Fibroblast of skin of right biceps (primary cell): ENCODE measurements at places on chromosomes 2 and 18.

GRCh38 chr18:48583573-48583972, 44.7 kb downstream of the CTIF start:
- no peak for DNase-seq

DNA sequence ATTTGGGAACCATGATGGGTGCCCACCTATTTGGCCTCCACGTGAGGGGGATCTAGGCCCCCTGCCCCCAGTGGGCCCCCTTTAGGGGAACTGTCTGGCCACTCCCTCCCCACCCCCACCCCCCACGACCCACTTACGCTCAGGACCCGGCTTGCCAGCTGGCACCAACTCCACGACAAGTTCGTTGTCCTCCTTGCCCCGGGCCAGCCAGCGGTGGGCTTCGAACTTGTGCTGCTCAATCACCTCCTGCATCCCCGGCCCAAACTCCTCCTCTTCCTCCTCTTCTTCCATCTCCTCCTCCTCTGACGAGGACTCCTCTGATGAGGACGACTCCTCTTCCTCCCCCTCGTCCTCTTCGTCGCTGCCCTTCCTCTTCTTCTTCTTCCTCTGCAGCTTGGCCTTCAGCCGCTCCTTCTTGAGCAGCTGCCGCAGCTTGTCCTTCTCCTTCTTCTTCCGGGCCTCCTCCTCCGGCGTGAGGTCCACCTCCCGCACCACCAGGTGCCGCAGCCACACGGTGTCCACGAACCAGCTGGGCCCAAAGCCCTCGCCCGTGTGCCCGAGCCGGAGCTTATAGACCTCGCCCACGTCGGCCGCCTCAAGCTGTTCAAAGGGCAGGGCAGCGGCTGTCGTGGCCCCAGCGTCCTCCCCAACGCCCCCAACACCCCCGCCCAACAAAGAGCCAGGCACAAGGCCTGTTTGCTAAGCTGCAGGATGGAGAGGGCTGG, 96.9 kb downstream of the LOXHD1 start:
- DNase-seq, result no peak

- DNase-seq, result no peak
Observed at GRCh38 chr18:22330508-22330907, 87.2 kb downstream of the CTAGE1 start.

- DNase-seq, result peak; percentile 49
Observed at GRCh38 chr2:189285349-189285748, 105.8 kb upstream of the COL5A2 start.

DNA sequence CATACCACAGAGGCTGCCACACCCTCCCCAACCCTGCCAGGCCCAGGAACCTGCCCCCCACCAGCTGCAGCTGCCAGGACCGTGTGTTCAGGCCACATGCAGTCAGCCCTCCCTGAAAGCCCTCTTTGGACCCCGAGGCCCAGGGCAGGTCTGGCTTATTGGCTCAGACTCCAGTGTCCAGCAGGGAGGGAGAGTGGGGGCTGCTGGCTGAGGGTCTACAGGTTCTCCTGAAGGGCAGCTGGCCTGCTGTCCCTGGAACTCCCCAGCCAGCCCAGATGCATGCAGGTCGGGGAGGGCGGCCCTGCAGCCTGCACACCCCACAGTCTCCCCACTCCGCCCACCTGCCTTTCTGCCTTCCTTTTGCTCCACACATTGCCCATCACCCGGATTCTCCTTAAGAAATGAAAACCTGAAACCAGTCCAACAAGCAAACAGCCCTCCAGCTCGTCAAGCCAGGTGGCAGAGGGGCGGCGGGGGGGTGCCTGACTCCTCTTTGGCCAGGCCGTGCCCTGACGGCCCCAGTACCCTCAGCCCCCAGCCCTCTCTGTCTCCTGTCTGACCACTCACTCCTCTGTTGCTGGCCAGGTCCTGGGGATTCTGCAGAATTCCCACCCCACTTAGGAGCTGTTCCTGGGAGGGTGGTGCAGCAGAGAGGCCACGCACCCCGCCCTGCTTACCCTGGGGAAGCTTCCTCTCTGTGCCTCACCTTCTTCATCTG, 18.0 kb downstream of the GPR35 start:
- DNase-seq, result no peak

GRCh38 chr2:96913398-96914202, 43.7 kb upstream of the SEMA4C start:
- DNase-seq, result no peak

DNA sequence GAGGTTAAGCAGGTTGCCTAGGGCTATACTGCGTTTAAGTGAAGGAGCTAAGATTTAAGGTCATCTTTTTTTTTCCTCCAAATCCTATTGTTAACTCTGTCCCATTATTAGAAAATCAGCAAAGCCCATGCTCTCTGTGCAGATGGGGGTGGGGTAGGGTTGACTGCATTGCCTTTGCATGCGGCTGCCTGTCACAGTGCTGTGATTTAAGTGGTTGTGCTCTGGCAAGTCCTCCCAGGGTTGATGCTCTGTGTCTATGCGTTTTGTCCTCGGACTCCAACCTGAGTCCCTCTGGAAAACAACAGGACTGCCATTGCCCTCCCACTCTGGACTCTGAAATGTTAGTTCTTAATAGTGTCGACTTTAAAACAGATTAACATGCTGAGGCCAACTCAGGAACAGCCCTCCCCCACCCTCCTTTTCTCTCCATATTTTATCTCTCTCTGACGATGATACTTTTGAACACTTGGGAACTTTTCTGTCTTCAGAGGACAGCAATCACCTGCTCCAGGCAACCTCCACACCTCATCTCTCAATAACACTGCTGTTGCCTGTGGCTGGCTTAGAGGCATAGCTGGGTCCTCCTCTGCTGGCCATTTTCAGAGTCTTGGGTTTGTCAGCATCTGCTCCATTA, 5.8 kb downstream of the FHOD3 start:
- no peak for DNase-seq

GRCh38 chr2:218406949-218407618, 7.4 kb downstream of the CTDSP1 start:
- peak; percentile 43 for DNase-seq

DNA sequence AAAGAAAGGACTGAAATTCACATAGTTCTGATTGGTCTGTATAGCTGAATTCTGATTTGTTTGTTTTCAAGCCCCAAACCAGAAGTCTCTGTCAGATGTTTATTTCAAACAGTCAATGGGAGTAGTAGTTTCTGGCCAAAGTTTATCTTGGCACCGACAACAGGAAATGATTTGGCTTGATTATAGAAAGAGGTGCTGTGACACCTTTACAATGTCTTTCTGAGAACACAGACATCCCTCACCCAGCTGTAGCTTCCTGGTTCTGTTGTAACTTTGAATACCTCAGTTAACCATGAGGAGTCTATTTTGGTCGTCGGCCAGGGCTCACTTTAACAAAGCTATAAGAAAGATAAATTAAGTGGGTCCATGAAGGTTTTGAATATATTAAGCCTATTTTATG, 545.0 kb upstream of the ZNF804A start:
- no peak for DNase-seq

GRCh38 chr18:59052965-59053820, 86.5 kb upstream of the SEC11C start:
- DNase-seq, result peak; percentile 53
